ENCODE measurements at places on chromosomes 16 and 17.
A peak's percentile ranks its signal among the peaks of the same experiment; 100 is the strongest.

DNA sequence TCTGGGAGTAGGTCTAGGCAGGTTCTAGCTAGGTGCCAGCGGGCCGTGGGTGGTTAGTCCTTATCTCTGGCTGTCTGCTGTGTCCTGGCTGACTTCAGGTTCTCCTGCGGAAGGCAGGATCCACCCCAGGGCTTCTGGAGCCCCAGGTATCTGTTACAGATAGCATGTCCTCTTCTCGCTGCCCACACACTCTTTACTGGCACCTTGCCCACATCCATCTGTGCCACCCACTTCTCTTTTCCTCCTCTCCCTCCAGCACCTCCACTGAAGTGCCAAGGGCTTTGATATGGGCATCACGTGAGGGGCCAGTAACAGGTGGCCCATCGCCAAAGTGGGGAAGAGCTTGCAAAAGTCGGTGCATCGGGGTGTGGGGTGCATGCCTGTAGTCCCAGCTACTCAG lies 4.6 kb upstream of the MPP2 start:
- no peak for DNase-seq

DNA sequence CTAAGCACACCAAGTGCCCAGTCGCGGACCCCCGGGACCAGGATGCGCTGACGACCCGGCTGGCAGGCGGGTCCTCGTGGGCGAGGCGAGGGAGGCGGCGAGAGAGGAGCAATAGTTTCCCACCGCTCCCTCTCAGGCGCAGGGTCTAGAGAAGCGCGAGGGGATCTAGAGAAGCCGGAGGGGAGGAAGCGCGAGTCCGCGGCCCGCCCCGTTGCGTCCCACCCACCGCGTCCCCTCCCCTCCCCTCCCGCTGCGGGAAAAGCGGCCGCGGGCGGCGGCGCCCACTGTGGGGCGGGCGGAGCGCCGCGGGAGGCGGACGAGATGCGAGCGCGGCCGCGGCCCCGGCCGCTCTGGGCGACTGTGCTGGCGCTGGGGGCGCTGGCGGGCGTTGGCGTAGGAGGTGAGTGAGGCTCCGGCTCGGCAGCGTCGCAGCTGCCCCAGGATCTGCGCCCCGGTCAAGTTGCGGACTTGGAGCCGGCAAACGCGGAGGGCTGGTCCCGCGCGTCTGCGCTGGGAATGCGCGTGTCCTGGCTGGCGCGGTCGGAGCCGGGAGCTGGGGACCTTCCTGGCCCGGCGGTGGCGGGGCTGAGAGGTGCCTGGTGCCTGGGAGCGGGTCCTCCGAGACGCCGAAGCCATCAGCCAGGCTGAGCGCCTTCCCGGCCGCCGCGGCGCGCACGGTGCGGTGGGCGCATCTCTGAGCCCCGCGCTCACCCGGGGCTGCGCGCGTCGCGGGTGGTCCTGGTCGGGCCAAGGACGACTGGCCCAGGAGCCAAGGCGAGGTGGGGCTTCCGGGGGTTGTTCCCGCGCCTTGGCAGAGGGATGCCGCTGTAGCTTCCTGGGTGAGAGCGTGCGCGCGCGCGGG lies at the start of gene ITGB3:
ITGB3 (plus strand) TSS at position 287 of the 862 bp plus-strand sequence; CDS start at position 322, 35 bp downstream.
- DNase-seq = peak; percentile 49

GRCh38 chr16:72923757-72924156 lies 124.2 kb downstream of the ZFHX3 start:
- DNase-seq = no peak

DNA sequence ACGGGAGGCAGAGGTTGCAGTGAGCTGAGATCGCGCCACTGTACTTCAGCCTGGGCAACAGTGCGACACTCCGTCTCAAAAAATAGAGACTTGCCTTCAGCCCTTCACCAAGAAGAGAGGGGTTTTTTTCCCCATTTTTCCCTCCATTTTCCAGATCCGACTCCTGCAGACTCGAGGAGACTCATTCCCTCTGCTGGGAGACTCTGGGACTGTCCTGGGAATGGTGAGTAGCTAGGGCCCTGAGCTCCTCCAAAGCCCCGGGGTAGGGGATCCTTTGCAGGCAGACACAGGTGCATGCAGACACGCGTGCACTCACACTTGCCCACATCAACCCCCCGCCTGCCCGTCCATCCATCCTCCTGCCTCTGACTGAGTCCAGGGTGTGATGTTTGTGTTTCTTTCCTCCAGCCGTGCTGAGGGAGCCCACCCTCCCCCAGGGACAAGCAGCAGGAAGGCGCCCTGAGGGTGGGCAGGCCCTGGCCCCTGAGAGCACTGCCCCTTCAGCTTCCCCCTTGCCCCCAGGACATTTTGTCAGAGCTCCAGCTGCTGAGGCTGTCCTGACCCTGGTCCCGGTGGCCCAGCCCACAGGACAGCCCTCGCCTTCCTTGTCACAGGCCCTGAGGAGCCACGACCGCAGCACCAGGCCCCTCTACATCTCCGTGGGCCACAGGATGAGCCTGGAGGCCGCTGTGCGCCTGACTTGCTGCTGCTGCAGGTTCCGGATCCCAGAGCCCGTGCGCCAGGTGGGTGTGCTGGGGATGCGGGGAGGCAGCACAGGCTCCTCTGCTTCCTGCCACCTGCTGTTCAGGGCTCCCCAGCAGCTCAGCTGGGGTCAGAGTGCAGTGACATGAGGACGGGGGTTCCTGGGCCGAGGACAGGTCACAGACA lies 10.2 kb downstream of the ENDOV start:
- DNase-seq = no peak

GRCh38 chr16:65989861-65990604 lies 376.5 kb upstream of the CDH5 start:
- no peak for DNase-seq

- peak; percentile 42 for DNase-seq
Observed at GRCh38 chr16:12896562-12896961, 4.8 kb upstream of the SHISA9 start.

GRCh38 chr17:33520426-33521330 lies 227.6 kb upstream of the ASIC2 start:
- peak; percentile 14 for DNase-seq

GRCh38 chr16:11675561-11676511 lies 7.6 kb downstream of the SNN start:
- DNase-seq = no peak

- DNase-seq = peak; percentile 33
Observed at GRCh38 chr16:3589441-3589921, 12.3 kb upstream of the NLRC3 start.

GRCh38 chr17:49727380-49727779 lies 19.6 kb upstream of the SLC35B1 start:
- DNase-seq = no peak

DNA sequence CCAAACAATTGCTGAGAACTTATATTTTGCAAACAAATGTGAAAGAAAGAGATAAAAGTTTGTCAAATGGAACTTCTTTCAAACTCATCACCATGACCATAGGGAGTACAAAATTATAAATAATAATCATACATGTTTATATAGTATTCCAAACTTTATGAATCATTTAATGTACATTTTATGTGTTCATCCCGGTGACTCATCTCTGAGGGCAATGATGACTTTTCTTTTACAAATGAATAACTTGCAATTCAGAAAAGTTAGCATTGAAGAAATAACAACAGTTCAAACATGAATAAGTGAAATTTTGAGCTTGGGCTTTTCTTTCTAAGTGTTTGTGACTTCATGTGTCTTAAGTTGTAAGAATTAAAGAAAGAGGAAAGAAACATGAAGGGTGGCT lies 66.3 kb upstream of the CDH8 start:
- no peak for DNase-seq

DNA sequence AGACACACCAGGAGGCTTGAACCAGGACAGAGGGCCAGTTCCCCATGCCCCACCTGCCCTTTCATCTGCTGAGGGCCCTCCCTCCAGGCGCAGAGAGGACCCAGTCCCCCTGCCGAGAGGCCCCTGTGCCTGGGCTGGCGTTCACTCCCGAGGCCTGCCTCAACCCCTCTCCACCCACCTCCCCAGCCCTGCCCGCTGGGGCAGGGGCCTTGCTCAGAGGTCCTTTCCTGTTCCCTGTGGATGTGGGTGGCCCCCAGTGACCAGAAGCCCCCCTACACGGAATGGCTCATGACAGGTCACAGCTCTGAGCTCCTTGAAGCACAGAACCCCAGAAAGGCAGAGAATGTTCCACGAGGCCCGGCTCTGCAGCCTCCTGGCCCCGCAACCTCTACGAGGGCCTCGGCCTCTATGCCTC lies 6.7 kb downstream of the TMC6 start:
- DNase-seq = no peak

DNA sequence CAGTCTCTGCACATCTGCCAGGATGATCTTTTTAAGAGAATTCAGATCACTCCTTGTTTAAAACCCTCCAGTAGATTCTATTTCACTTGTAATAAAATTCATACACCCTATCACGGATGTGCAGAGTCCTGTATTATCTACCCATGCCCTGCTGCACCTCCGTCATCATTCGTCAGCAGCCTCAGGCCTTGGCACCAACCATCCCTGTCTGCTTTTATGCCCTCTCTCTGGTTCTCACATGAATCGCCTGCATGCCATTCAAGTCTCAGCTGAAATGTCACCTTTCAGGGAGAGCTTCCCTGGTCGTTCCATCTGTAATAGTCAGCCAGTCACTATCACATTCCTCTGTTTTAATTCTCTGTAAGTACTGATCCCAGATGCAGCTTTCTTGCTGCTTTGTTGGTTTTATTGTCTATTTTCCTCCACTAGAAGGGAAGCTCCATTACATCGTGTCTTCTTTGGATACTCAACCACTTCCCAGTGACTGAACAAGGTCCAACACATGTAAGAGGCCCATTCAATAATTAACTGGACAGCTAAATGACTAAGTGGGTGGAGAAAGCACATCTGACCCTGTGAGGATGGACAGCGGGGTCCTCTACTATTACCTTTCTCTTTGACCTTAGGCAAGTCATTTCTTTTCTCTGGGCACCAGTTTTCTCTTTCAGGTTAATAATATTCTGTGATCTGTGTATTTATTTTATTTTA lies 81.2 kb upstream of the GOT2 start:
- DNase-seq = no peak

GRCh38 chr16:68519225-68519745 lies 19.8 kb upstream of the ZFP90 start:
- DNase-seq = no peak

GRCh38 chr16:76287466-76287865 lies 10.3 kb downstream of the CNTNAP4 start:
- no peak for DNase-seq

DNA sequence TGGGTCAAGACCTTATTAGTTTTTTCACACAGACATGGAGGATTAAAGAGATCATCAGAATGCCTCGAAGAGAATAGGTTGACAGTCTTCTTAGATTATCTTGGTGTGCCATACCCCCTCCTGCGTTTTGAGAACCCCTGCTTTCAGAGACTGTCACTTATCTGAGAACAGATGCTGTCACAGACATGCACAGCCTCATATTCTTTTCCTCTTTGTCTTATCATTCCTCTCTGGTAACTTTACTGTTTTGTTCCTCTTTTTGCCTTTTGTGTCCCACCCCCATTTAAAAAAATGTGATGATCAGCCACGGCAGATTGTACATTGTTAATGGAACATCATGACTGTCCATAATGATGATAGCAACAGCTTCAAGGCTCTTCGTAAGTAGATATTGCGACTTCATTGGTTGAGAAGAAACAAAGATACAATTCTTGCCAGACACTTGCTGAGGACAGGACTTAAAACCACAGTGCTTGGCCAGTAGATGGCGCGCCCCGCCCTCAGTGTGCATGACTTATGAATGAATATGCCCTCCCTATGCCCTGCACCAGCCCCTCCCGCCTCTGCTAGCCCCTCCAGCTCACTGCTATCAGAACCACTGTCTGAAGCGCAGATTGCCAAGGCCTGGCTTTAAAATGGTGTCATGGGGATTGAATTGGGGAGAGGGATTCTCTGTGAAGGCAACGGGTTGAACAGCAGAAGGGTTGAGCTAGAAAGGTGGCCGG lies 2.6 kb upstream of the PITPNC1 start:
- peak; percentile 75 for DNase-seq

- DNase-seq = no peak
Observed at GRCh38 chr16:66652661-66653360, 43.7 kb downstream of the CMTM4 start.

All from GDM1 (cell line).